ENCODE measurements at places on chromosomes 12 and 14.

- H3K27me3 ChIP-seq: peaks cover 75% of the 10 kb centered on the region
- DNase-seq: no peak
- no peaks in the 10 kb centered on the region for H3K36me3 ChIP-seq
- H3K4me1 ChIP-seq: peaks cover 9% of the 10 kb centered on the region
- no peak within 1 kb of the TSS for H3K27ac ChIP-seq
Observed at GRCh38 chr12:53938326-53939140, at the start of gene HOXC13. TSS of gene HOXC13 (plus strand) at chr12:53938831. CDS start at chr12:53938907, 76 bp downstream.

DNA sequence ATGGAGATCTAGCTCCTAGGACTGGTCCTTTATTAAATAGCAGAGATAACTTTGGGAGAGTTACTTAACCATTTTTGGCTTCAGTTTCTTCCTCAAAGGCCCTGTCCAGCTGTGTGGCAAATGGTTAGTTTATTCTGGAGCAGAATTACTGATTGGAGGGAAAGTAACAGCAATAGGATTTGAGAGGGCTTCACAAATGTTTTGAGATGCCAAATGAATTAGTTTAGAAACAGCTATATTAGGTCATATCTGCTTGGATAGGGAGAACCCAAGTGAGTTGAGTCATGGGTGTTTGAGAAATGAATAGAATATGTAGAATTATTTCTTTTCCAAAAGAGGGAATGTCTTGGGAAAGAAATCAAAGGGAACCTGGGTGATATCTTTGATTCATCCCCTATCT is 17.5 kb downstream of the RASSF3 start:
- DNase-seq: no peak
- no peak overlapping the region for H3K4me3 ChIP-seq
- no peaks in the 10 kb centered on the region for H3K27me3 ChIP-seq
- H3K36me3 ChIP-seq: peaks cover 47% of the 10 kb centered on the region
- H3K4me1 ChIP-seq: peaks cover 85% of the 10 kb centered on the region
- H3K27ac ChIP-seq: peak overlapping the region; percentile 46

DNA sequence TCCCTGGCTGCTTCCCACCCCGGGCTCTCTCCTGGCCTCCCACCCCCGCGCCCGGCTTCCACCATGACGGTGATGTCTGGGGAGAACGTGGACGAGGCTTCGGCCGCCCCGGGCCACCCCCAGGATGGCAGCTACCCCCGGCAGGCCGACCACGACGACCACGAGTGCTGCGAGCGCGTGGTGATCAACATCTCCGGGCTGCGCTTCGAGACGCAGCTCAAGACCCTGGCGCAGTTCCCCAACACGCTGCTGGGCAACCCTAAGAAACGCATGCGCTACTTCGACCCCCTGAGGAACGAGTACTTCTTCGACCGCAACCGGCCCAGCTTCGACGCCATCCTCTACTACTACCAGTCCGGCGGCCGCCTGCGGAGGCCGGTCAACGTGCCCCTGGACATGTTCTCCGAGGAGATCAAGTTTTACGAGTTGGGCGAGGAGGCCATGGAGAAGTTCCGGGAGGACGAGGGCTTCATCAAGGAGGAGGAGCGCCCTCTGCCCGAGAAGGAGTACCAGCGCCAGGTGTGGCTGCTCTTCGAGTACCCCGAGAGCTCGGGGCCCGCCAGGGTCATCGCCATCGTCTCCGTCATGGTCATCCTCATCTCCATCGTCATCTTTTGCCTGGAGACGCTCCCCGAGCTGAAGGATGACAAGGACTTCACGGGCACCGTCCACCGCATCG is 1.8 kb downstream of the KCNA1 start:
- no peak for DNase-seq
- no peak overlapping the region for H3K27ac ChIP-seq
- H3K27me3 ChIP-seq: peaks cover 49% of the 10 kb centered on the region

DNA sequence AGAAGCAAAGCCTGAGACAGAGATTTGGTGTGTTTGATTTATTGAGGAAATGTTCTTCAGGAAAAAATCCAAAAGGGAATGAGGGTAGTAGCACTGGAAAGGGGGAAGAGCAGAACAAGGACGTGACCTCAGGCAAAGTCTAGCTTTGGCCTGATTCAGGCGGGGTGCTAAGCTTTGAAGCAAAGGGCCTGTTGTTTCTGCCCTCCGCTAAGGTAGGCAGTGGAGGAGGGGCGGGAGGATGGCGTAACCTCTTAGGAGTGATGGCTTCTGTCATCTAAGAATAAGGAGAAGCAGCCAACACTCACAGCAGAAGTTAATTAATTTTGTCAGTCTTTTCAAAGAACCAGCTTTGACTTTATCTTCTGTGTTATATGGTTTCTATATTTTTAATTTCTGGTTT is 20.4 kb downstream of the ABHD12B start:
- H3K27me3 ChIP-seq: peaks cover 2% of the 10 kb centered on the region
- no peaks in the 10 kb centered on the region for H3K4me1 ChIP-seq
- H3K27ac ChIP-seq: no peak overlapping the region
- no peak overlapping the region for H3K4me3 ChIP-seq
- no peaks in the 10 kb centered on the region for H3K36me3 ChIP-seq
- no peak for DNase-seq

DNA sequence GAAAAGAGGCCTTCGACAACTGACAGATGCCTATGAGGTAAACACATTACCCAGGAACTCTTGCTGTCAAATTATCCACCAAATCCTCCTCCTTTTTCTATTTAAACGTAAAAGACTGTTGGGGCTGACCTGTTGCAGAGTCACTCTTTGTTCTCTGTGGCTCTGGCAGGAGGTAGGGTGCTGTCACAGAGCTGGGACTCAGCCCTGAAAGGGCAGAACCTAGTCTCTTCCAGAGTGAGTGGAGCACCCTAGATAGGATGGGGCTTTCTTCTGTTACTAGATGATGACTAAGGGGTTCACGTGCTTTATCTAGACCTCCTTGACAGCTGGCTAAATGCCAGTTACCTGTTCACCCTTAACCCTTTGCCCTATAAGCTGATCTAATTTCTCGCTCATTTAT is 25.7 kb downstream of the FNTB start:
- no peak overlapping the region for H3K27ac ChIP-seq
- DNase-seq: no peak
- H3K4me3 ChIP-seq: no peak overlapping the region
- H3K36me3 ChIP-seq: peaks cover 51% of the 10 kb centered on the region
- no peaks in the 10 kb centered on the region for H3K27me3 ChIP-seq
- no peaks in the 10 kb centered on the region for H3K4me1 ChIP-seq

- H3K4me1 ChIP-seq: no peaks in the 10 kb centered on the region
- H3K27ac ChIP-seq: no peak overlapping the region
- H3K27me3 ChIP-seq: no peaks in the 10 kb centered on the region
- DNase-seq: no peak
- no peak overlapping the region for H3K4me3 ChIP-seq
- no peaks in the 10 kb centered on the region for H3K36me3 ChIP-seq
Observed at GRCh38 chr12:20194171-20194570, 174.2 kb upstream of the PDE3A start.

DNA sequence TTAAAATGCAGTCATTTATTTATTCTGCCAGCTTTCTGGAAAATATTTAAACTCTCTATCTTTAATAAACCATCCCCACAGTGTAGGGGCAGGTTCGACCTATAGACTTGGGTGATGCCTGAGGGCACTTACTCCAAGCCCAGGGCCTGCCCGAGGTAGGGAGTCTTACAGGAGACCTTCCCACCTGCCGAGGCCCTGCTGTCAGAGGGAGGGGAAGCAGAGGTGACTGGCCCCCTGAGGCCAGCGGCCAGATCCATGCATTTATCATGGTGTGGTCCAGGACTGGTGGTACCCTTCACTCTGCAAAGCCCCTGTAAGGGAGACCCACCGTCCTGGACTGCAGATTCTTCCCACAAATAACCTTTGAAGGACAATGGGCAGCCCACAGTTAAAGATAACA is 7.6 kb downstream of the EML1 start:
- no peaks in the 10 kb centered on the region for H3K36me3 ChIP-seq
- peaks cover 55% of the 10 kb centered on the region for H3K27me3 ChIP-seq
- no peaks in the 10 kb centered on the region for H3K4me1 ChIP-seq
- no peak overlapping the region for H3K4me3 ChIP-seq

DNA sequence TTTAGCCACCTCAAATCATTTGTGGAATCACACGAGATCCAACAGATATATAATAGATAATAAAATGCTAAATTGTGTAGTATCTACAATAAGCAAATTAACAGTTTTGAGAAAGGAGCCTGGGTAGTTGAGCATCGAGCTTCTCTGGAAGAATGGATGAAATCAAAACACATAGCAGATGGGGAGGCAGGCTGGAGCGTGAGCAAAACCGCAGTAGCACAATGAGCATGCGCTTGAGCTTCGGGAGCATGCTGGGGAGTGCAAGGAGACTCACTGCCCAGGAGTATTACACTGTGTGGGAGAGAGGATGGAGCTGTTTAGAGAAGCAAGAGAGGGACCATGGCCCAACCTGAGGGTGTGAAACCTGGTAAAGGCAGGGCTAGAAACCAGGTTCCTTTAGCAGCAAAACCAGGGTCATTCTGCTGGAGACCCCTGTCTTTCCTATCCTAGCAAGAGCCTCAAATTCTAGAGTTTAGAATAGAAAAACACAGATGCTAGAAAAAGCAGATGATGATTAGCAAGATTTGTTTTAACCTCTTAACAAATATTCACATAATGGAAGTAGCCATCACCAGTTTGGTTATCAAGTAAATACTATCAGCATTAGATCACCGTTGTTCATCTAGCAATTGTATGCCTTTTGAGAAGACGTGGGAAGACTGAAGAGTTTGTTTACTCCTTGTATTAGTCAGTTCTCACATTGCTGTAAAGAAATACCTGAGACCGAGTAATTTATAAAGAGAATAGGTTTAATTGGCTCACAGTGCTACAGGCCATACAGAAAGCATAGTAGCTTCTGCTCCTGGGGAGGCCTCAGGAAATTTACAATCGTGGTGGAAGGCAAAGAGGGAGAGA is 484.8 kb downstream of the EGLN3 start:
- H3K36me3 ChIP-seq: no peaks in the 10 kb centered on the region
- DNase-seq: no peak
- no peak overlapping the region for H3K4me3 ChIP-seq
- no peaks in the 10 kb centered on the region for H3K27me3 ChIP-seq
- H3K27ac ChIP-seq: no peak overlapping the region
- H3K4me1 ChIP-seq: no peaks in the 10 kb centered on the region

- H3K27me3 ChIP-seq: no peaks in the 10 kb centered on the region
- no peak for DNase-seq
- H3K27ac ChIP-seq: no peak overlapping the region
- H3K36me3 ChIP-seq: peaks cover 7% of the 10 kb centered on the region
- no peaks in the 10 kb centered on the region for H3K4me1 ChIP-seq
Observed at GRCh38 chr14:89924268-89924667, 30.3 kb downstream of the EFCAB11 start.

- H3K4me1 ChIP-seq: no peaks in the 10 kb centered on the region
- no peaks in the 10 kb centered on the region for H3K36me3 ChIP-seq
- no peak for DNase-seq
Observed at GRCh38 chr12:48374164-48374563, 23.4 kb upstream of the ZNF641 start.

DNA sequence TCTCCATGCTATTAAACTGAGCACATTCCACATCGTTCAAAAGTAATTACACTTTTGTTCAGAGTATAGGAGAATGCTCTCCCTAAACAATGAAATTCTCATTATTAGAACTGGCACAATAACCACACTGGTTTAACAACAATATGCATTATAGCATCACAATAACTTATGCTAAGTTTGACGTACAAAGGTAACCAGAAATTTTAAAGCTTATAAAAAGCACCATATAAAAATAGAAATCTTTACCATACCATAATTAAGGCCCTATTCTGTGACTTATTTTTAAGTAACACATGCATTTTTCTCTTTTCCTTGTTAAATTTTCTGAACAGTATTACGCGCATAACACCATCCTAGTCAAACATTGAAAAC is 60.4 kb downstream of the SOX5 start:
- peaks cover 5% of the 10 kb centered on the region for H3K36me3 ChIP-seq
- no peak overlapping the region for H3K4me3 ChIP-seq
- no peaks in the 10 kb centered on the region for H3K27me3 ChIP-seq
- no peak overlapping the region for H3K27ac ChIP-seq

DNA sequence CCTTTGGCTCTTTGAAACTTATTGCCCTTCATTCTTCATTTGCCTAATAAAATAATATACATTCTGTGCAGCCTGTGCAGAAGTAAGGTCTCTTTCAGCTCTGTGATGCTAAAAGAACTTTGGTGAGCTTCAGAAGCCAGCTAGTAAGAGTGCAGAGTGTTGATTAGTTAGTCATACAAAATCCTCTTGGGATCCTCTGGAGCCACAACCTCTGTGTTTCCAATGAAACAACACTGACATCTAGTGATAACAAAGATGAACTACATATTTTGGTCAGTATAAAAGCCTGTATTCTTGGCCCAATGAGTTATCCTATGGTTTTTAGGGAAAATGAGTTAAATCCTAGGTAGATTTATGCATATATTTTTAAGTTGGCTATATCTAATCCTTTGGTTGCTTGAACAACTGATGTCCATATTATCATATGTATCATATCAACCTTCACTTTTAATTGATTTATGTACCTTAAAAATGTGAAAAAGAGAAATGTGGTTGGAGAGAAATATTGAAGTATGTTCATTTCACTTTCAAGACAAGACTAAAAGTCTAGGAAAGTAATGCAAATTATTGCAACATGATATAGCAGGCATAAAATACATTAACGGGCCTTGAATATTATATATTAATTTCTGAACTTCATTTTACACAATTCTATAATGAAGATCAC is 158.4 kb downstream of the KLHL28 start:
- no peak overlapping the region for H3K27ac ChIP-seq
- H3K4me1 ChIP-seq: no peaks in the 10 kb centered on the region
- DNase-seq: no peak
- H3K36me3 ChIP-seq: no peaks in the 10 kb centered on the region
- no peak overlapping the region for H3K4me3 ChIP-seq
- H3K27me3 ChIP-seq: peaks cover 2% of the 10 kb centered on the region

DNA sequence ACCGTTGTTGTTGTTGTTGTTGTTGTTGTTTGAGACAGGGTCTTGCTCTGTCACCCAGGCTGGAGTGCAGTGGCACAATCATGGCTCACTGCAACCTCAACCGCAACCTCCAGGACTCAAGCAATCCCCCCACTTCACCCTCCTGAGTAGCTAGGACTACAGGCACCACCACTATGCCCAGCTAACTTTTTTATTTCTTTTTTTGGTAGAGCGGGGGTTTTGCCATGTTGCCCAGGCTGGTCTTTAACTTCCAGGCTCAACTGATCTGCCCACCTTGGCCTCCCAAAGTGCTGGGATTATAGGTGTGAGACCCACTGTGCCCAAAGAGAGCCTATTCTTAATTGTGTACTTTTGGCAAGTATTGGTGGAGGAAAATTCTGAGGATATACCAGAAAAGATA is 25.7 kb downstream of the MOK start:
- no peak overlapping the region for H3K27ac ChIP-seq
- no peak for DNase-seq
- H3K27me3 ChIP-seq: no peaks in the 10 kb centered on the region
- no peaks in the 10 kb centered on the region for H3K36me3 ChIP-seq
- no peaks in the 10 kb centered on the region for H3K4me1 ChIP-seq

DNA sequence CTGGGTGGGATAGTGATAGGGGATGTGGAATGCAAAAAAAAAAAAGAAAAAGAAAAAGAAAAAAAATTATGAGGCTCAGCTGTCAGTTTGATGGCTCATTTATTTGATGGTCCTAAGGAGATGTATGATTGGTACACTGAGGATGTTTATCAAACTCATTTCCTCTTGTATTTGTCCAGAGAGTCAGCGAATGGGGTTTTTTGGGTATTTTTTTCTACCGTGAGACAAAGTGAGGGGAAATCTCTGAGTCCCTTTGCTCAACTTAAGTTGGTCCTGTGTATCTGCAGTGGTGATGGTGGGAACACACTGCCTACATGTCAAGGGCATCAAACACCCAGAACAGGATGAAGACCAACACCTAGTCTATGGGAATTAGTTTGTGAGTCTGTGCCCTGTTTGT is 176.9 kb upstream of the HIF1A start:
- no peak overlapping the region for H3K4me3 ChIP-seq
- no peak overlapping the region for H3K27ac ChIP-seq
- H3K36me3 ChIP-seq: no peaks in the 10 kb centered on the region
- H3K4me1 ChIP-seq: peaks cover 11% of the 10 kb centered on the region
- no peaks in the 10 kb centered on the region for H3K27me3 ChIP-seq

All from activated B cell treated with CpG ODN at 0.5 μM for 24 hours (primary cell).